ENCODE measurements at places on chromosomes 5 and 9.
A peak's percentile ranks its signal among the peaks of the same experiment; 100 is the strongest.

GRCh38 chr5:64451551-64451950 is 54.3 kb upstream of the RGS7BP start:
- H3K27me3 ChIP-seq = no peaks in the 10 kb centered on the region
- no peak overlapping the region for H3K27ac ChIP-seq
- no peak overlapping the region for H3K4me3 ChIP-seq

GRCh38 chr5:14244721-14245120 is 101.6 kb downstream of the TRIO start:
- H3K4me1 ChIP-seq = peaks cover 4% of the 10 kb centered on the region
- DNase-seq = no peak
- H3K36me3 ChIP-seq = no peaks in the 10 kb centered on the region
- H3K27me3 ChIP-seq = no peaks in the 10 kb centered on the region

DNA sequence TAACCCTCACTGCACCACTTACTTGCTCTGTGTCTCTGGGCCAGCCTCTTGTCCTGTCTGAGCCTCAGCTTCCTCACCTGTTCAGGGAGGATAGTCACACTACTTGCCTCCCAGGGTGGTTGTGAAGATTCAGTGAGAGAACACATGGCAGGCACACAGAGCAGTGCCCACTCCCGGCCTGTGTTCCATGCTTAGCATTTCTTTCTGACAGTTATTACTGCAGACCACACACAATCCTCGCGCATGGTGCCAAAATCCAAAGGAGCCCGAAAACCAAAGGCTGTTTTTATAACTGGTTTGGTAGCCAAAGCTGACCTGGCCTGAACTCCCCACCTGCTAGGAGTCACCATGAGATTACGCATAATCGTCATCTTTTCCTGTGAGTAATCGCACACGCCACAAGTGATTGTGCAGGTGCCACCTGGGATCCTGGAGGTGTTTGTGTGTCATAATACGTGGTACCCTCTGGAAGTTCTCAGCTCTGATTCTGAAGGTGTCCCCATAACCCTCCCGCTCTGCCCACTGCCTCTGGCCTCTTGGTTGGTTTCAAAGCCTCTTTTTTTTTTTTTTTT is 84.6 kb upstream of the FBXW11 start:
- H3K27me3 ChIP-seq = no peaks in the 10 kb centered on the region
- no peak for DNase-seq
- no peaks in the 10 kb centered on the region for H3K36me3 ChIP-seq
- H3K4me1 ChIP-seq = no peaks in the 10 kb centered on the region

DNA sequence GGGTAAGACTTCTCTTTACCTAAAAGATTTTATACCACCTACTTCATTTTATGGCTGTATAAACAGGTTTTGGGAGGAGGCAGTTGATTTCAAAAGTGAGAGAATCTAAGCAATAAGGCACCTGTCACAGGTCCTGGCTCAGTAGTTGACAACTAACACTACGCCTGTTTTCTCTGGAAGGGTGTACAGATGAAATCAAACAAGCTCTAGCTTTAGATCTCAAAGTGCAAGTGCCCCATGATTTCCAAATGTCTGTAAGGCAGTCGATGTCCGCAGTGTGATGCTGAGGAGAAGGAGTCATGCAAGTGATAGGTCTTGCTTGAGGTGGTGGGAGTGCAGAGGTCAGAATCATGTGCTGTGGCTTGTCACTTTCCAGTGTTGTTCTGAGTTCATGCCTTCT is 66.1 kb downstream of the GPR21 start:
- H3K36me3 ChIP-seq = peaks cover 12% of the 10 kb centered on the region
- H3K4me3 ChIP-seq = no peak overlapping the region
- H3K27ac ChIP-seq = no peak overlapping the region
- no peaks in the 10 kb centered on the region for H3K4me1 ChIP-seq

DNA sequence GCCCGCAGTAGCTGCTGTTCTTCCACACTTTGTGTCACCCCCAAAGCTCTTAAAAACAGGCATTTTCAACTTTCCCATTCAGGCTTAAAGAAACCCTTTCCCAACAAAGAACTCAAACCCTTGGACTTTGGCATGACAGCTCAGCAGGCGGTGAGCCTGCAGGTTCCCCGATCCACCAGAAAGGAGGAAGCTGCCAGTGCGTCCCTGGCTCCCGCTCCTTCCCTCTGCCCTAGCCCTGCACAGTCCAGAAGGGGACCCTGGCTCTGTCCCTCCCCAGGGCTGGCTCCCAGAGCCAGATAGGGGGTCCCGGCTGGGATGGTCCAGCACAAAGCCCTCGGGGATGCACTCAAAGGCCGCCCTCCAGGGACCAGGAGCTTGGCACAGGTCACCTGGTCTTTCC is 9.6 kb downstream of the SLC9A3 start:
- peak; percentile 43 for DNase-seq
- H3K27ac ChIP-seq = no peak overlapping the region
- H3K36me3 ChIP-seq = no peaks in the 10 kb centered on the region

- H3K27me3 ChIP-seq = no peaks in the 10 kb centered on the region
- H3K4me1 ChIP-seq = peaks cover 7% of the 10 kb centered on the region
- no peaks in the 10 kb centered on the region for H3K36me3 ChIP-seq
- DNase-seq = no peak
These were observed 37.2 kb downstream of the DDX31 start for GRCh38 chr9:132632413-132633129.

GRCh38 chr5:123807177-123807945 is 295.4 kb downstream of the CSNK1G3 start:
- no peaks in the 10 kb centered on the region for H3K27me3 ChIP-seq
- no peak for DNase-seq
- no peak overlapping the region for H3K27ac ChIP-seq
- H3K4me1 ChIP-seq = no peaks in the 10 kb centered on the region
- no peak overlapping the region for H3K4me3 ChIP-seq
- H3K36me3 ChIP-seq = no peaks in the 10 kb centered on the region

- DNase-seq = no peak
- no peaks in the 10 kb centered on the region for H3K36me3 ChIP-seq
- H3K4me1 ChIP-seq = no peaks in the 10 kb centered on the region
- no peak overlapping the region for H3K27ac ChIP-seq
- no peak overlapping the region for H3K4me3 ChIP-seq
These were observed 13.0 kb upstream of the SUSD3 start for GRCh38 chr9:93045521-93045920.

DNA sequence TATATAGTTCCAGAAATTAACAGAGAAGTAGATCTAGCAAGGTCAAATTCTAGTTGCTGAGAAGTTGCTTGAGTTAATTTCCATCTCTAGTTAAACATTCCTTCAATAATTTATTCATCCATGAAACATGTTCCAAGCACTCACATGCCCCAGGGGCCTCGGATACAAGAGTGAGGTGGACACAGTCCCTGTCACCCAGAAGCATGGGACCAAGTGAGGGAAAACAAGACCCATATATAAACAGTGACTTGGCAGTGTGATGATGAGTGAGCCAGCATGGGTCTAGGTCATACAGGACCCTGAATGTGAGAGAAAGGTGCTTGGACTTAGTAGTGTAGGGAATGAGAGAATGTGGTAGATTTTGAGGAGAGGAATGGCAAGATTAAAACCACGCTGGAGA is 216.9 kb downstream of the TTLL11 start:
- no peaks in the 10 kb centered on the region for H3K27me3 ChIP-seq
- H3K27ac ChIP-seq = no peak overlapping the region
- H3K4me3 ChIP-seq = no peak overlapping the region
- no peaks in the 10 kb centered on the region for H3K36me3 ChIP-seq
- no peak for DNase-seq
- no peaks in the 10 kb centered on the region for H3K4me1 ChIP-seq

Measured in colonic mucosa (tissue), 4 donors.